ENCODE measurements at places on chromosomes 6 and 20.

- no peak for DNase-seq
These were observed 157.6 kb downstream of the ARHGAP18 start for GRCh38 chr6:129552413-129552812.

- no peak for DNase-seq
These were observed 35.8 kb upstream of the NOP56 start for GRCh38 chr20:2616634-2617033.

- DNase-seq: no peak
These were observed 18.3 kb upstream of the FOXP4 start for GRCh38 chr6:41527721-41528408.

- DNase-seq: no peak
These were observed 162.4 kb downstream of the FRK start for GRCh38 chr6:115898246-115898645.

DNA sequence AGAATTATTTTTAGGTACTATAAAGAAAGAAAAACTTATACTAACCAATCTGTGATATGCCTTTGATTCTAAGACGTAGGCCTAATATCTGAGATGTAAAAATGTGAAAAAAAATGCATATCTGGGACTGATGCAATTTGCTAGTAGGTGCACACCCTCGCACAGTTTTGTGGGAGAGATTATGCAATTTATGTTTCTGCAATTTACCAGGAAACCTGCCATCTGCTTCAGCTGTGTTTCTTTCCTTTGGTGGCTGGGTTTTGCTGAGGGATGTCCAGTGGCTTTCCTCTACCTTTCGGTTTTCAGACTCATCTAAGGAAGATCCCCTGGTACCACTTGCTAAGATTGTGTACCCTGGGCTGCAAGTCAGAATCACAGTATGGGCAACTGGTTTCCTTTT lies 186.9 kb downstream of the ZFP64 start:
- DNase-seq: no peak

GRCh38 chr6:158046201-158047126 lies 64.8 kb downstream of the SYNJ2 start:
- DNase-seq: no peak

- no peak for DNase-seq
These were observed 311.0 kb downstream of the LRFN2 start for GRCh38 chr6:40276141-40276540.

DNA sequence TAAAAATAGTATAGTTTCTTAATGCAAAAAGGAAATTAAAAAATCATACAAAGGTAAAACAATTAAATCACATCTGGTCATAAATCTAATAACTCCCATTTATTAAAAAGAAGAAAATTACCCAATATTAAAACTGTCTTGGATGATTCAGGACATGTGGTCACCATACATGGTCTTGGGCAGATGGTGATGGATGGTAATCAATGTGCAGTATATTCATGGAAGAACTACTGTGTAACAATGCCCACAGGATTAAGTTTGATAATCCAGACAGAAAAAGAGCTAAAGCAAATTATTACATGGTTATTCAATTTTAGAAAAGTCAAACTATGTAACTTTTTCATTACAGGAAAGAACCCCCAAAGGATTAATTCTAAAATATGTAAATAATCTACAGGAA lies 480.6 kb downstream of the QKI start:
- no peak for DNase-seq

GRCh38 chr20:33843050-33843449 lies 31.9 kb downstream of the CHMP4B start:
- no peak for DNase-seq

- no peak for DNase-seq
These were observed 69.7 kb downstream of the EFHC1 start for GRCh38 chr6:52489881-52490280.

- DNase-seq: no peak
These were observed 3.7 kb upstream of the ZUP1 start for GRCh38 chr6:116672306-116672705.

DNA sequence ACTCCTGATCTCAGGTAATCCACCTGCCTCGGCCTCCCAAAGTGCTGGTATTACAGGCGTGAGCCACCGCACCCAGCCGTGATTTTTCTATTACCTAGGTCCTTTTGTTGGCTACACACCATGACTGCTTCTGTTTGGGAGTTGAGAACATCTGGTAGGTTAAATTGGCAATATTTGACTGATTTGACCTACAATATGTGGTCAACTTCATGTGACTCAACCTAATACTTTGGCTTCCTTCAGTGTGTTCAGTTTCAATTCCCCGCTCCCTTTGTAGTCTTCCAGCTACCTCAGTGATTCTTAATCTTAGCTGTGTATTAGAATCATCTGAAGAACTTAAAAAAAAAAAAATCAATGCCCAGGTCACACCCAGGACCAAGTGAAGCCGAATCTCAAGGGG lies 47.4 kb downstream of the MYB start:
- DNase-seq: no peak

- DNase-seq: no peak
These were observed 108.5 kb upstream of the BMP5 start for GRCh38 chr6:55983861-55984260.

DNA sequence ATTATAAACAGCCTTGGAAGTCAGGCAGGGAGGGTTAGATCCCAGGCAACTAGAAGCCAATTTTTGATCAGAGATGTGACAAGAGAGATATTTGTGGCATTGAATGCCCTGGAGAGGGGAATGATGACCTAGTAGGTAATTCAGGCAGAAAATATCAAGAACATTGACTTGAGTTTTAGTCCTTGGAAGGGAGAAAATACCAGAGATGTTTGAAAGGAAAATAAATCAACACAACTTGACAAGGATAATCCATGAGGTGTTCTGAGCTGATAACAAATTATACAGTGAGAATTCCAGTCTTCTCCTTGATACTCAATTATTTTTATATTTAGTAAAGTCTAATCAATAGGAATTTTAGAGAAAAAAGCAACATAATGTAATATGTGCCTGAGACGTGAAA lies 10.6 kb upstream of the MARCKS start:
- no peak for DNase-seq

DNA sequence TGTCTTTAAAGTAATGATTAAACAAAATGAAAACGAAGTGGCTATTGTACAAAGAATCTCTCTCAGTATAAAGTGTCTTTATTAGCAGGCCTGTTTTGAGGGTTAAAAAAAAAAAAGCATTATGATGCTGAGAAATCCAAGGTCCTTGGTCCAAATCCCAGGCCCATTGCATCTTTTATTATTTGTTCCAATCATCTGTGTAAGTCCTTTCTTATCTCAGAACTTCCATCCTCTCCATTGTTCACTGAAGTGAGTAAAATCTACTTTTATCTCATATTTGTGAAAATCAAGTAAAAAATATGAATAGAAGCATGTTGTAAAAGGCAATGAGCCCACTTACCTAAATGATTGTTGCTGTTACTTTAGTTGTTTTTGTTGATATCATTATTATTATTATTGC lies 499.1 kb upstream of the JAG1 start:
- no peak for DNase-seq

- DNase-seq: no peak
These were observed 72.3 kb downstream of the QKI start for GRCh38 chr6:163486821-163487220.

DNA sequence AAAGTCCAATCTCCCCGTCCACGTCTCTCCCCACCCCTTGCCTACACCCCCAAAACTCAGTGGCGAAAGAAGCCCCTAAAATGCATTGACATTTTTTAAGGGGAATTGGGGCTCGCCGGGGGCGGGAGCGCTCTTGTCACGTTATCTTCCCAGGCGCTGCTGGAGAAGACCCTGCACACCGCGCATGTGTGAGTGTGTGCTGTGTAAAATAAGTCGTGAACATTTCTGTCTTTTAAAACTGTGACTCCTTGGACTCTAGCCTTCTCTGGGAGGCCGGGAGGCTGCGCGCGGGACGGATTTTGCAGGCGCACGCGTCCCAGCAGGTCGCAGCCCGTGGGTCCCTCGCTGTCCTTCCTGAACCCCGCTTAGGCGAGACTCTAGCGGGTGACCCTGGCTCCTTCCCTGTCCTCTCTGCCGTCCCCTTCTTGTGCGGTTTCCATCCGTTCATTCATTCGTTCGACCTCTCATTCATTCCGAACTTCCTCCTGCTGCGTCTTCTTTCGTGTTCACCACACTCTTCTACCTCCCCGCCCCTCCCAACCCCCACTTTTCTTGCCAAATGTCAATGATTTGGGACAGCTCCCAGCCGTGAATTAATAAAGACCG lies 2.2 kb downstream of the NRN1 start:
- DNase-seq: no peak

DNA sequence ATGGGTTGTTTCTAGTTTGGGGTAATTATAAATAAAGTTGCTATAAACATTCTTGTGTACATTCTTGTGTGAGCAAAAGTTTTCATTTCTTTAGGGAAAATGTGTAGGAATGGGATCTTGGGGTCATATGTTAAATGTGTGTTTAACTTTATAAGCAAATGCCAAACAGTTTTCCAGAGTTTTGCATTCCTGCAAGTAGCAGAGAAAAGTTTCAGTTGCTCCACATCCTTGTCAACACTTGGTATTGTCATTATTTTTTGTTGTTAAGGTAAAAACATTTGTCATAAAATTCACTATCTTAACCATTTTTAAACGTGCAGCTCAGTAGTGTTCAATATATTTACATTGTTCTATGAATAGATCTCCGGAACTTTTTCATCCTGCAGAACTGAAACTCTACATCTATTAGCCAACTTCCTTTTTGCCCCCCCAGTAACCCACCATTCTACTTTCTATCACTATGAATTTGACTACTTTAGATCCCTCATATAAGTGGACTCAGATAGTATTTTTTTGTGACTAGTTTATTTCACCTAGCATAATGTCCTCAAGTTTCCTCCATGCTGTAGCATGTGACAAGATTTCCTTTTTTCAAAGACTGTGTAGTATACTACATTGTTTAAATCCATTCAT lies 48.4 kb downstream of the PHACTR2 start:
- no peak for DNase-seq

DNA sequence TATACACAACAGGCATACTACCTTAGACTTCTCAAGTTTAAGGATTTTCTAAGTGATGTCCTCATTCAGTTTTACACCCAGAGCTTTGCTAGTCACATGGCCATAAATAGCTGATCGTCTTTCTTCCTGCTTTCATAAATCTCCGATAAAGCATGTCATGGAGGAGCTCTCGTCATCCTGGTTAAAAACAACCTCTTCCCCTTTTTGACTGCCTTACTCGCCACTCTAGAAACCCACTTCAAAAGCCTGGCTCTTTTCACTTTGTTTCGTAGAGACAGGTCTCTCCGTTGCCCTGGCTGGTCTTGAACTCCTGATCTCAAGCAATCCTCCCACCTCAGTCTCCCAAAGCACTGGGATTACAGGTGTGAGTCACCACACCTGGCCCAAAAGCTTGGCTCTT lies 67.0 kb upstream of the SMIM29 start:
- no peak for DNase-seq

DNA sequence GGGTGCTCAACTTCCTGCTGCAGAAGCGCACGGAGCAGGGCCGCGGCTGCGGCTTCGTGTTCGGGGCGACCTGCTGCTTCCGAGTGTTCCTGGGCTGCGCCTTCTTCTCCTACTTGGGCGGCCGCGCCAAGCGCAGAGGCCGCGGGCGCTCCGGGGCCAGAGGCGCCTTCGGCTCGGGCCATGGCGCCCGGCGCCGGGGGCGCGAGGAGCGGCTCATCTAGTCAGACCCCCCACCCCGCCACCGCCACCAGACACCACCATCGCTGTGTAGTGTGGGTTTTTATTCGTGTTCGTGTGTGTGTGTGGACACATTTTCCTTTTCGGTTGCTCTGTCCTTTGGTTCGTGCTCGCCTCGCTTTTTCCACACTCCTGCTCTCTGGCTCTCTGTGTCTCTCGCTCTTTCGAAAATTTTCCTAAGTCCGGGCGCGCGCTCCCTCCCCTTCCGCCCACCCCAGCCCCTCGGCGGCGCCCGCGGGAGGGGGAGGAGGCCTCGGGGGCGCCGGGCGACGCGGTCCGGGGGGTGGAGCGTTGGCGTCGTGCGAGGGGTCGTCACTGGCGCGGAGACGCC lies 38.1 kb downstream of the GNAS start:
- DNase-seq: peak; percentile 67

- no peak for DNase-seq
These were observed 6.6 kb upstream of the BMP7 start for GRCh38 chr20:57272883-57273535.

DNA sequence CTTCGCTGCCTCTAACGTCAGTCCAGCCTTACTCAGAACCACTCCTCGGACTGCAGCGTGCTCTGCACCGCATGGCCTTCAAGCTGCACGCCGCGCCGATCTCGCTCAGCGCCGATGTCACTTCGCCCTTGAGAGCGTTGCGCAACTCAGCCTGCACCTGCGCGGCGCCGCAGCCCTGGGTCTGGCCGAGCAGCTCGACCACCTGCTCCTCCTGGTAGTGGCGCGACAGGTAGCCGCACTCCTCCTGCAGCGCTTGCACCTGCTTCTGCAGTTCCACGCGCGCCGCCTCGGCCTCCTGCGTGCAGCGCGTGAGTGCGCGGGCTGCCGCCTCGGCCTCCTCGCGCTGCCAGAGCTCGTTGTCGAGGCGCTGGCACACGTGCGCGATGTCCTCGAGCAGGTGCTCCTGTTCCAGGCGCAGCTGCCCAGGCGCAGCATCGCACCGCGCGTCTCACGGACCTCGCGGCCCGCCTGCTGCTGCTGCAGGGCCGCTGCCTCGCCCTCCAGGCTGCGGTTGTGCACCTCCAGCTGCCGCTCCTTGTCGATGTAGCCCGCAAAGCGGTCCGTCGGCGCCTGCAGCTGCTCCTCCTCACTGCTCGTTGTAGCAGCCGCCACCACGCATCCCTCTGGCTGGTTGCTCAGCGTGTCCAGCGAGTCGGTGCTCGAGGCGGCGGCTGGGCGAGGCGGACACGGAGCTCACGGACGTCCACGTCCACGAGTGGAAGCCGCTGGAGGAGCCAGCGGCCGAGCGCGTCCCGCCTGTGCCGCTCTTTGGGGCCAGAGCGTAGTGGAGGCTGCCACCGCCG lies 380.6 kb upstream of the CHD6 start:
- no peak for DNase-seq

DNA sequence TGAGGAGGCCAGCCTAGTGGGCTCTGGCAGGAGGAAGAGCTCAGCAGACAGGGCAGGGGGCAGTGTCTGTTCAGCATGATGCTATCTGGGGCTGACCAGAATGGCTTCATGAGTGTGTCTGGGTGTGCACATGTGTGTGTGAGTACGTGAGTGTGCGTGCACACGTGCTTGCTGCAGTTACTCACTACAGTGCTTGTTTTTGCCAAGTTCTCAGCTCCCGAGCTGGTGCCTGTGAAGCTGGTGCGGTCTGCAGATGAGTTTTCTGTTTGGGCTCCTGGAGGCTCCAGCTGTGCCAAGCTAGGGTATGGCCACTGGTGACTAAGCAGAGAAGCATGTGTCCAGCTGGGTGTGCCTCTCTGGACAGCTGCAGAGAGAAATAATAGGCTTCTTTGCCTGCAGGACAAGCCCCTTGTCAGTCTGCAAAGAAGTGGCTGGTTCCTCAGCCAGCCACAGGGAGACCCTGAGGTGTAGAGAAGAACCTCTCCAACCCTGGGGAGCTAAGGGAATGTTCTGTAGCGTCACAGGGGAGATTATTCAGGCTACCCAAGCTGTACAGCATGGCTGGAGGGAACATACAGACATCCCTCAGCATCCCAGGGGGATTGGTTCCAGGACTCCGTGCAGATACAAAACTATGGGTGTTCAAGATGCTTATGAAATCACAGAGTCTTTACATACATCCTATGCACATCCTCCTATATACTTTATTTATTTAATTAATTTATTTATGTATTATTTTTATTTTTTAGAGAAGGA lies 40.2 kb upstream of the FAM50B start:
- DNase-seq: no peak

GRCh38 chr20:24146231-24146634 lies 157.7 kb upstream of the GGTLC1 start:
- no peak for DNase-seq

- no peak for DNase-seq
These were observed 25.9 kb downstream of the ACSS1 start for GRCh38 chr20:25032065-25032477.

Measured in stimulated activated CD8-positive, alpha-beta memory T cell treated with anti-CD3 and anti-CD28 coated beads, Interleukin-2, amount 100 ng/mL, for 1 hour (primary cell).